ENCODE measurements at places on chromosomes 11 and 22.
A peak's percentile ranks its signal among the peaks of the same experiment; 100 is the strongest.

DNA sequence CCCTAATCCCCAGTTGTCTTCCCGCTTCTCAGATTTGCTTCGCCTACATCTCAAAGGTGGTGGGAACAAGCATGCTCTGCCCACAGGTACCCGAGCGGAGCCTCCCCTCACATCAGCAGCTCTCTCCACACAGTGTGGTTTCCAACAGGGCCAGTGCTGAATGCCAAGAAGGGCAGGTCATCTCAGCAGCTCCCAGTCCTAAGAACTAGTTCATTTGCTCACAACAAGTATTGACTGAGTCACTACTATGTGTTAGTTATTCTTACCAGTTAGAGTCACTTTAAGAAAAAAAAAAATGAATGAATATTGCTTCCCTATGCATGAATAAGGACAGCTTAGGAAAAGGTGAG, 66.2 kb downstream of the THAP12 start:
- DNase-seq = peak; percentile 47

- no peak for DNase-seq
Measured at GRCh38 chr11:46015941-46016340, 93.5 kb downstream of the LARGE2 start.

- DNase-seq = no peak
Measured at GRCh38 chr11:128412847-128413791, 174.2 kb downstream of the ETS1 start.

GRCh38 chr22:40081662-40082061, 86.9 kb downstream of the FAM83F start:
- DNase-seq = no peak

- no peak for DNase-seq
Measured at GRCh38 chr11:76172583-76172982, 33.7 kb downstream of the WNT11 start.

DNA sequence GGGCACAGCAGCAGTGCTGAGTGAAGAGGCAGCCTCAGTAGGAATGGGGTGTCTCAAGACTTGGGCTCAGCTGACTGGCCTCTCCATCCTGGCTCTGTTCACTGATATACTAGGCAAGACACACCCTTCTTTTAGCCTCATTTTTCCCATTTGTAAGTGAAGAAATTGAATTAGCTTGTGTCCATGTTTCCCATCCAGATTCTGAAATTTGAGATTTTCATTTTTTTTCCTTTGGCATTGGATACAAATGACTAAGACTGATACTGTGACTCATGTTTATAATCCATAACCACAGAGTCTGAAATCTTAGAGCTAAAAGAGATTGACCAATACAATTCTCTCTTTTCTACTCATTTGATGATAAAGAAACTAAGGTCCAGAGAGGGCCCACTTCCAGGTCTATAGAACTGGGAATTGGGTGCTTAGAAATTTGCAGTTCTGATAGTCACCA, 110.9 kb downstream of the KCNC1 start:
- no peak for DNase-seq

- DNase-seq = no peak
Measured at GRCh38 chr11:120137187-120137610, 714 bp downstream of the TRIM29 start.

- DNase-seq = no peak
Measured at GRCh38 chr22:26276529-26277160, 107.4 kb downstream of the SEZ6L start.

DNA sequence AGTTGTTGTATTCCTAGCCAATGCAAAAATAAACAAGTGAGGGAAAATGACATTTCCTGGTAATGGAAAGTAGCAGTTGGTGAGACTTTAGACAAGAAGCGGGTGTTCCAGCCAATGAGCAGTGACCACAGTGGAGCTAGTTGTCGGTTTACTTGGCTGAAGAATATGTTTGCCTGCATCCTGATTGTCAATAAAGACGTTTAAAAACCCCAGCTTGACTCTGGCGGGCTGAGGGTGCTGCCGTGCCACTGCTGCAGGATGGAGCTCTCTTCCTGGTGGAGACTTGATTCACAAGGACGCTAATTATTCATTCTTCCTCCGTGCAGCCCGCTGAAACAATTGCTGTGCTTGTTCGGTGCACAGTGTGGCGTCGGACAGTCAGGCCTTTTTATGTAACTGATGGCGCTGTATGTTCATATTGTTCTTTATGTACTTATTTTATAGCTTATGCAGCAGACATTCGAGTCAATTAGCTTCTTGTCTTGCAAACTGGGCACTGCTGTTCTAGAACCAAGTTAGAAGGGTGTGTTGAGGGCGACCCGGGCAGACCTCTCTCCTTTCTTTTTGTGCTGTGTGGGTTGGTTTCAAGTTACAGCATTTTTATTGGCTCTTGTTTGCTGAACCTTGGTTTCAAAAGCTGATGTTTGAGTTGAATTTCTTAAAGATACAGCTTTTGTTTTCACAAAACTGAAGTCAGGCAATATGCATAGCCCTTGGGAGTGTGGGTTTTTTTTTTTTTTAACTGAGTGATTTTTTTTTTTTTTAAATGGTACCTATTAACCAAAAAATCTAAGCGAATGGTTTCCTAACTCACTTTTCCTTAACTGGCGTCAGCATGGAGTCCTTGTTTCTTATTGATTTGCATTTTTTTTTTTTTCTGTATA, 153.9 kb downstream of the TEAD1 start:
- peak; percentile 92 for DNase-seq

- DNase-seq = no peak
Measured at GRCh38 chr11:68936676-68937620, 33.3 kb downstream of the IGHMBP2 start.

DNA sequence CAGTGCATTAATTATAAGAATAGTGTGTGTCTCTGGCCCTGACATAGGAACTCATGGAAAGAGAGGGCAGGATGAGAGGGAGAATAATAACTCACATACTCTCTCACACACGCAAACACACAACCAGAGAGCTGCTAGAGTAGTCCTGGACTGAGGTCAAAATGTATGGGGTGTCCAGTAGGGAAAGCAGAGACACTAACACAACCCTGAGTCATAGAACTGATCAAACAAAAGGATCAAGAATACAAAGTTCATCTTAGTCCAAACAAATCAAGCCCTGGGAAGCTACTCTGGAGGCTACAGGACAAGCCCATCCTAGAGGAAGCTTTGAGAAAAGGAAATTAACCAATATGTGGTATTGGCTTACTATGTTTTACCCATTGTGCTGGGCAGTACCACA, 178.5 kb upstream of the GUCY1A2 start:
- DNase-seq = no peak

DNA sequence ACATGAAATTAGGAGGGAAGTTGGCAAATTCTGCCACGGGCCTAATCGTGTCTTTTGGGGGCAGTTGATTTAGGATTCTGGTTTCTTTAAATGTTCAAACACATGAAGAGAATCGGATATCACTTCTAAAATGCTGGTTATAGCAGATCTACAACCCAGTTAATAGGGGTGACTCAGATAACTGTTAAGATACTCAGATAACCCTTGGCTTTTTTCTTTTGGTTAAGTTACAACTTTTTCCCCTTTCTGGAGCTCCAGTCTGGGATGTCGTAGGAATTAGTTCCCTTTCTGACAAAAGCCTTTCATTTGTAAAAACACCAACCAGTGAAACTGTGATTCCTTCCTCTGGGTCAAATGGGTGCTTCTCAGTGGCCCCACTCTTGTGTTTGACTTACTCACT, 976 bp downstream of the DEPDC7 start:
- DNase-seq = no peak

- no peak for DNase-seq
Measured at GRCh38 chr11:118338637-118339061, 3.9 kb downstream of the CD3D start.
